ENCODE measurements at places on chromosomes 13 and 19. TPM values are rescaled to one million over a fixed set of nuclear protein-coding genes. Genes with fewer than 3 reads are reported as not detected.
A peak's percentile ranks its signal among the peaks of the same experiment; 100 is the strongest.

The CALR3 gene
- not detected for total RNA-seq

DNA sequence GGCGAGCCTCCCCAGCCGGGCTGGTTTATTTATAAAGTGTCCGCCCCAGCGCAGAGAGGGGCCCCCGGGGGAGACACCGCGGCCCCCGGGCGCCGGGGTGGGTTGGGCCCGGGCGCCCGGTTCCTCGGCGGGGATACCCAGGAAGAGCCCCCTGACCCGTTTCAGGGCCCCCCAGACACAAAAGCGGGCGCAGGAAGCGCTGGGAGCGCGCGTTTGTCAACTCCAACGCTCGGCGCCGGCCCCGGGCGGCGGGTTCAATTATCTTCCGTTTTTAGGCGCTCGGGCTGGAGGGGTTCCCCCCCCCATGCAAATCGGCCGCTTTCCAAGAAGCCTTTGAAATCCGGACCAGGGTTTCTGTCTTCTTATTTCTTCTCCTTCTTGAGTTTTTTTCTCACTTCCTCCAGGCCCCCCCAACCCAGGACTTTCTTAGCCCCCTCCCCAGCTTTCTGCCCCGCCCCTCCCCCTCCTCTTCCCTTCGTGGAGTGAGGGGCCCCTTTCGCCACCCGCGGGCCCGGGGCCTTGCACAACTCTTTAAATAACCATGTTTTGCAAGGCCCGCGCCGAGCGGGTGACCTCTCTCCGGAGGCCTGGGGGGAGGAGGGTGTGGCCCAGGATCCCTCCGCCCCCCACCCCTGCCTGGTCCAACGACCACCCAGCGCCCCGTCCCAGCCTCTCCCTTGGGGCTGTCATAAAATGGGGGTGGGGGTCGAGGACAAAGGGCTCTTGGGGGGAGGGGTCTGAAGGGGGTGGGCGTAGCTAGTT, 935 bp downstream of the ARID3A start:
- peak; percentile 74 for DNase-seq

- no peak for DNase-seq
Observed at GRCh38 chr13:92179223-92179622, 780.8 kb downstream of the GPC5 start.

The TNNI3 gene
- total RNA-seq: not detected

DNA sequence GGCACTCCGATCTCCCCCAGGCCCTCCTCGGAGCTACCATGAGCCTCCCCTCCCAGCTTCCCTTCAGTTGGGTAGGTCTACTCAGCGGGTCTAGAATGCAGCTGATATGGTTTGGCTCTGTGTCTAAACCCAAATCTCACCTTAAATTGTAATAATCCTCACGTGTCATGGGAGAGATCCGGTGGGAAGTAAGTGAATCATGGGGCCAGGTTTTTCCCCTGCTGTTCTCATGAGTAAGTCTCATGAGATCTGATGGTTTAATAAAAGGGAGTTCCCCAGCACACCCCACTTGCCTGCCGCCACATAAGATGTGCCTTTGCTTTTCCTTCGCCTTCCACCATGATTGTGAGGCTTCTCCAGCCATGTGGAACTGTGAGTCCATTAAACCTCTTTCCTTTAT, 14.5 kb upstream of the DOCK9 start:
- DNase-seq: no peak

The PCSK4 gene
- total RNA-seq: 0.13 TPM

GRCh38 chr13:82719987-82720386, 1162.3 kb downstream of the SLITRK1 start:
- no peak for DNase-seq

DNA sequence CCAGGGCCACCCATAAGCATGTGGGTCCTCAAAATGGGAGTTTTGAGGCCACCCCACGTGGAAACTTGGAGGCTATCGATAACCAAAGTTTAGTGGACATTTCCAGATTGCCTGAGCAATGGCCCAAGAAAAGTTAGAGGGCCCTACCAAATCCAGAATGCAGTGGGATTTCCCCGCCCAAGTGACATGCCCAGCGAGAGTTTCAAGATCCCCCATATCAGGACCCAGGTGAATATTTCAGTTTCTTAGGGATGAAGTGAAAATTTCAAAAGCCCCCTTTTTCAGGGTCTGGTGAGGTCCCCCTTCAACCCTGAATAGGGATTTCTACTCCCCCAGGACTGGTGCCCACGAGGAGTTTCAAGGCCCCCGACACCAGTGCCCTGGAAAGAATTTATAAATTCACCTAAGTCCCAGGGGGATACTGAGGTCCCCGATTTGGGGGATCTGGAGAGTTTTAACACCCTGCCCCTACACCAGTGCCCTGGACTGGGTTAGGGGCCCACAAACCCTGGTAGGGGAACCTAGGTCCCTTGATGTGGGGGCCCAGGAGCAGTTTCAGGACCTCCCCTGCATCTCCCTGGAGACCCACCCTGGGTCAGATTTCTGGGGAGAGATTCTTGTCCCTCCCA, 695 bp downstream of the BST2 start:
- no peak for DNase-seq

DNA sequence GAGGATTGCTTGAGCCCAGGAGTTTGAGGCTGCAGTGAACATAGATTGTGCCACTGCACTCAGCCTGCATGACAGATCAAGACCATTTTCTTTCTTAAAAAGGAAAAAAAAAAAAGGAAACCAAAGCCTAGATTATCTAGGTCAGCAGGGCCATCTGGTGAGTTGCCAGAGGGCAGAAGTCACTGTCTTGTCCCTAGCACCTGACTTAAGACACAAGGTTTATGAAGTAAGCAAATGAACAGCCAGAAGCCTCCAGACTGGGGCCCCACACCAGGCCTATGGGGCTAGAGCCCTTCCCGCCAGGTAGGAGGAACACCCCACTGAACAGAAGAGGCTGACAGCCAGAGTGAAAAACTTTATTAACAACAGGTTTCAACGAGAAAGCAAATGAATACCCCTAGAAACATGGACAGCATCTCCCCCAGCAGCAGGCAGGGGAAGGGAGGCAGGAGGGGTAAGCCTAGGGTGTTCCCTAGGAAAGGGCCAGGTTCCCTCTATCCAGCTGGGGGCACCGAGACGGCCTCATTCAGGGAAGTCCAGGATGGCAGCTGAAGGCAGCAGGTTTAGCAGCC, 1.2 kb downstream of the WDR83 start:
- DNase-seq: no peak

The ELSPBP1 gene
- total RNA-seq: not detected

GRCh38 chr19:15556634-15557181, 48.4 kb downstream of the CYP4F22 start:
- no peak for DNase-seq

The C1QTNF9 gene
- not detected for total RNA-seq

- peak; percentile 21 for DNase-seq
Observed at GRCh38 chr19:9741476-9742171, 26.9 kb downstream of the ZNF846 start.

DNA sequence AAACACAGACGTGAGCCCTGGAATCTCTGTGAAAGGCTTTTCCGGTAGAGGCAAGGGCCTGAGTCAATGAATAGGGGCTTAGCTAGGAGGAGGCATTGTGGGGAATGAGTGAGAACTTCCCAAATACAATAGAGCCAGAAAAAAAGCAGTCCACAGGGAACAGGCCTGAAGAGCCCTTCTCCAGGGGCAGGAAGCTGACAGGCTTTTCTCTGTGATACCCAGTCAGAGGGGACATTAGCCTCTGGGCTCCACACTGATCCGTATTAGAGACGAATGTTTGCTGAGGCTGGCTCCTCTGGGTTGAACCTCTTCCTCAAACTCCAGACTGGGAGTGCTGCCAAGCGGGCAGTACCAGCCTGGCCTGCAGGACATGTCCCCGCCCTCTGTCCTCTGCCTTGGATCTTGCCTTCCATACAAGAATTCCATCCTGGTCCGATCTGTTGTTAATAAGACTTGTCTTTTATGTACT, 2.3 kb downstream of the DHRS12 start:
- peak; percentile 36 for DNase-seq

DNA sequence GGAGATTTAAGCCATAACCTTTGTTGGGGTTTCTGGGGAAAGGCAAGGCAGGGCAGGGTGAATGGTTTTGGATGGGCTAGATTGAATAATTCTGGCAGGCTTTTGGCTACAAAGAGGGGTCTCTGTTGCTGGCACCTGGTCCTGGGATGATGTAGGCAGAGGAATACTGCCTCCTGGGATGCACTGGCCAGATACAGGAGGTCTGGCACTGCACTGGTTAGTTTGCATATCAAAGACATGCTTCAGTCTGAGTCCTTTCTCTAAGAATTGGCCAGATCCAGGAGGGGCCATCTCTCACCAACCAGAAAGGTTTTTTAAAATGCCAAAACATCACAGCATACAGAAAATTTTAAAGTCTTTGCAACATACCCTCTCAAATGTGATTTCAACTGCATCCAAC, 8.0 kb upstream of the MEDAG start:
- DNase-seq: no peak

The CEACAM19 gene
- 0.51 TPM for total RNA-seq

The FRY gene
- total RNA-seq: 4.3 TPM

DNA sequence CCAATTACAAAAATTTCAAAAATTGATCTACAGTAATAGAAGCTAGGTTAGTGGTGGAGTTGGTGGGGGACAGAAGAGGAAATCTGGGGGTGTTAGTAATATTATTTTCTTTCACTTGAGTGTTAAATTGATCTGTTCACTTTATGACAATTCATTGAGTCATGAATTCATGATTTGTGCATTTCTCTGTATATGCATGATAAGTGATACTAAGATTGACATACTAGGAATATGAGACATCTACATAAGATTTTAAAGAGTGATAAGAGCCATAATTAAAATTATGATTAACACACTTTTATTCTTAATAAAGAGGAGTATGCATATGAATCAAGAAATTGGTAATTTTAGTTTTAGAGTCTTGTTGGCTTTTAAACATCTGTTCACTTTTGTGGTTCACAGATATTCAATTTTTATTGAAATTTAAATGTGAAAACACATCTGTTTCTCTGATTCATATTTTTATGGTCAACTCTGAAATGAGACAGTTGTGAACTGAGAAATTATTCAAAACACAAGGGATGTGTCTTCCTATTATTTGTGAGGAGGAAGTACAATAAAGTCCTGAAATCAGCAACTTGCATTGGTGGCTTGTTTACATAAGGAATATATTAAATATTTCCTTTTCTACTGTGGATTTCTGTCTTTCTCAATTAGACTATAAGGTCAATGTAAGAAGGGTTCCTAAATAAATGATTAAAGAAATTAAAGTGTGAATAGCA, 196.5 kb downstream of the ITGBL1 start:
- DNase-seq: no peak

GRCh38 chr19:18590273-18591272, 2.0 kb downstream of the REX1BD start:
- no peak for DNase-seq

- DNase-seq: peak; percentile 81
Observed at GRCh38 chr19:12867120-12868099, 13.8 kb downstream of the DNASE2 start.

The C3 gene
- total RNA-seq: 3.1 TPM

DNA sequence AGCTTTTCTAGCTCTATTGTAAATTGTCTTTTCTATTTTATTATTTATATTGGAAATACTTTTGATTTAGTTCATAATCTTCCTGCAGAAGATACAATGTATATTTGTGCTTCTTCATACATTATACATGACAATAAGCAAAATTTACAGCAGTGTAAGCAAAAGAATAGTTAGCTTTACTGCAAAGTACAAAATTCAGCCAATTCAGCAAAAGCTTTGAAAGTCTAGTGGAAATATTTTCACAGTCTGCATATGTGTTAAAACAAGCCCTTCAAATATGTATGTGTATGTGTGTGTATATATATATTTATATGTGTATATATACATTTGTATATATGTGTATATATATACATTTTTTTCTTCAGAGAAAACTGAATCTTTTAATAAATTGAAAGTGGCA, 879.1 kb downstream of the SLITRK1 start:
- DNase-seq: no peak

DNA sequence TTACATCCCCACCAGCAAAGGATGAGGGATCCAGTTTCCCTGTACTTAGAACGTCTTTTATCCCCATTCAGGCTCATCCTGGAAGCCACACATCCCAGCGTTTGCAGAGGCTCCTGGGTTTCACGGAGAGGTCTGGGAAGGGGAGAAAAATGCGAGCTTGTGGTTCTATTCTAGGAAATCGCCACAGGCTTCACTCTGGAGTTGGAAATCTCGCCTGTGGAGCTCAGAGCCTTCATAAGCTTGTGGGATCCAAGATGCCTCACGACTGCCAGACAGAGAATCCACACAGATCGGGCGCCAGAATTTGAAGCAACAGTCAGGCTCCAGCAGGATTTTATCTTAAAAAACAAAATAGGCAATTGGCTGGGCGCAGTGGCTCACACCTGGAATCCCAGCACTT, 157.9 kb downstream of the PTPRS start:
- no peak for DNase-seq

The CCL25 gene
- not detected for total RNA-seq

DNA sequence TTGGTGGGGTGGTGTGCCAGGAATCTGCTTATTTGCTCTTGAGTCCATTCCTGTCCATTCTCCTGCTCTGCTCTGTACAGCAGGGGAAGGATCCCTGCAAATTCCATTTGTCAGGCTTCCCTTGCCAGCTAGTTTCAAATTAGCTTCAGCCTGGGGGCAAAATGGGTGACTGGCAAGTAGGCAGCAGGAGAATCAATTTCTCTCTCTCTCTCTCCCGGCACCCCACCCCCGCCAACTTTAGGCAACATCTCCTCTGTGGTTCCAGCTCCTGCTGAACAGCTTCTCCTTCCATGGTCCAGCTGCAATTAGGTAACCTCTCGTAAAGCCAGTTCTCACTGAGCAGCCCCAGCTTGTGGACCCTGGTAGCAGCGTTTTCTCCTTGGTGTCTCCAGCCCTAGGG, 6.7 kb upstream of the MYCBP2 start:
- DNase-seq: no peak

DNA sequence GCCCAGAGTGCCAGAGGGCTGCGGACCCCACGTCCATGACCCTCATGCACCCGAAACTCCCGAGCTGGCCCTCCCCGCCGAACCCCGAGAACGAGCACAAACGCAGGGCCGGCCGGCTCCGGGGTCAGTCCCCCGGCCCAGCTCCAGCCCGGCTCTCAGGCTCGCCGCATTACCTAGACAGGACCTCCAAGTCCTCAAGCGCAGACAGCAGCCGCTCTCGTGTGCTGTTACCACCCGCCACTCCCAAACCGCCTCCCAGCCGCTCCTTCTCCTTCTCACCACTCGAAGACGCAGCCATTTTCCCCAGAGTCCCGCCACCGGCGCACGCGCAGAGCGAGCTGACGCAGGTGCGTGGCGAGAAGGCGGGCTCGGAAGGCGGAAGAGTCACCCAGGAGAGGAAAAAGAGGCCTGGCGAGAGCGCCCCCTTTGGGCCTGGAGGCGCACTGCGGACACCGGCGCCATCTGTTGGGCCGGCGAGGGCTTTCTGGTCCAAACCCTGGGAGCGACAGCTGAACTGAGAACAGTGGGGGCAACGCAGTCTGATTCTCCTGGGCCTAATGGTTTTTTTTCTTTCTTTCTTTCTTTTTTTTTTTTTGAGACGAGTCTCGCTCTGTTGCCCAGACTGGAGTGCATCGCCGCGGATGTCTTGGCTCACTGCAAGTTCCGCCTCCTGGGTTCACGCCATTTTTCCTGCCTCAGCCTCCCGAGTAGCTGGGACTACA, at the start of gene MED4:
Gene MED4, minus strand, starts transcription at position 324 of the 722 bp plus-strand sequence. Its CDS starts 26 bp downstream, at position 298.
- peak; percentile 97 for DNase-seq
